ENCODE measurements at places on chromosomes 5 and 9.
A peak's percentile ranks its signal among the peaks of the same experiment; 100 is the strongest.

DNA sequence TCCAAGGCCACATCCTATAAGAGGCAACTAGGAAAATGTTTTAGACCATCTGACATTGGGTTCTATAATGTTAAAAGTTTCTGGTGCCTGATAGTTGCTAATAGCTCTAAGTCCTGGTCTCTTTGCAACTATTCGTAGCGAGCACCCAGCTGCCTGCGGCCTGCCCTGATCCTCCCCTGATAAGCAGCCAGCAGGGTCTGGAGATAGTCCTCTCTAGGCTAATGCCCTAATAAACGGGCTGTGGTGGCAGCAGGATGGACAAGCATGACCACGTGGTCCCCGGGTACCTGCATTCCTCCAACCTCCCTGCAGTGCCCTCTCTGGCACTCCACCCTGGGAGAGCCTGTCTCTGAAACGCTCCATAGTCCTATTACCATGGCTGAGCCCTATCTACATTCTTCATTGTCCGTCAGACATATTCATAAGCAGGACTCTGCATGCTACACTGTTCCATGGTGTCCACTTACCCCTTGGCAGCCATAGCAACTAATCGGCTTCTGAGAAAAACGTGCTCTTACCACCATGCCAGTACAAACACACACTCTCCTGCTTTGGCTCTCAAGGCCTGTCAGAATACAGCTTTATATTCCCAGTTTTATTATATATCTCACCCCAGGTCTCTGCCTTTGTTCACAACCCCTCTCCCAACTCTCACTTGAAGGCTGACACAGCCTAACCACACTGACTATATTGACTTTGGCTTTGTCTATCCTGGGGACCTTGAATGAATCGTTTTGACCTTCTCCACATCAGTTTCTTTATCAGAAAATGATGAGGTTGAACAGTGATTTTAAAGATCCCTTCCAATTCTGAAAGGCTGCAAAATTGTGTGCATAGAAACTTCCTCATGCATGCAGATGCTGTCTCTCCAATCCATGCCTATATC, 49.9 kb upstream of the DAPK1 start:
- DNase-seq, result no peak

DNA sequence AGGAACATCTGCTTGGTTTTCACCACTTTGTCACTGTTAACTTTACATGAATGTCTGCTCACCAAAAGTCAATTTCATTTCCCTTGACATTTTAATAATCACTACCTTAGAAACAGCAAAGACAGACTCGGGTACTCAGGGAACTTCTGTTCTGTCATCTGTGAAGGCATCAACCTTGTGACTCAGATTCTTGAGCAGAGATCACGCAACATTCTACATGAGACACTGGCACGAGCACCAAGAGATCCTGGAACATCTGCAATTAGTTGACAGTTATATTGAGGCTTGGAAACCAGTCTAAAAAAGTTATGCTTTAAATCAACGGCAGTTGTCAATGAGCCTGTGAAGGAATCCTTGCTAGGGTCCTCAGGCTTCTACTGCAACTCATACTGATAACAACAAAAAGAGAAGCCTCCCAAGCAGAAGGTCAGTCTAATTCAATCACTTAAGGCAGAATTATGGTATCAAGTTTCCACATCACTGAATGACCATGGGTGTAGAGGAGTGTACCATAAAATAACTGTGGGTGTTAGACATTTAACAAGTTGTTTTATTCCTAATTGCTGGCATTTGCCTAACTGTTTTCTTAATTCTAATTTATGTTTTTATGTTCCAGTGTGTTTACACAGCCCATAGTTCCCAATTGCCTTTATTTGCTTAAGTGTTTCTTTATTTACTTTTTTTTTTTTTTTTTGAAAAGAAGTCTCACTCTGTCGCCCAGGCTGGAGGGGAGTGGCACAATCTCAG, 3.3 kb upstream of the PBX3 start:
- no peak for DNase-seq

DNA sequence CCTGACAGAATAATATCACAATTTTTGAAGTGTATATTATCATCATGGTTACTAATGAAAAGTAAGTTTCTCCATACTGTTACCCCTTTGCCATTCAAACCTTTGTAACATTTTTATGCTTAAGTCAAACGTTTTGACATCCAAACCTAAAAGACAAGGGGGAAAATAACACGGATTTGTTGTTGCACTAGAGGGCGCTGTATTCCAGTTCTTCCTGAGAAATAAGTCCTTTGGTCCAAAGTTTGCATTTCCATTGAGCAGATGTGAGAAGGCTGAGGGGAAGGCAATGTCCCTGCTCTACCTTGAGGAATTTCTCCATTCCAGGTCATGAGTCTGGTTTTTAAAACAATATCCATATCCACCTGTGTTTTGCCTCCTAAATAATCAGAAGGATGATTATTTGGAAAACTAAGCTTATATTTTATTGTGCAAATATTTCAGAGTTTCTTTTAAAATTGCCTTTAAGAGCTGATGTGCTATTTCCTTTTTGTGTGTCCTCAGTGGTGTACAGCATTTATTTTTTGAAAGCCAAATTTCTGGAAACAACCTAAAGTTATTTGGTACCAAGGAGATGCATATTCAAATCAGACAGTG, 9.7 kb downstream of the LECT2 start:
- peak; percentile 60 for DNase-seq

GRCh38 chr9:18800579-18800978, 232.4 kb downstream of the SAXO1 start:
- no peak for DNase-seq

GRCh38 chr9:134167530-134167931, 3.2 kb upstream of the RNU6ATAC start:
- no peak for DNase-seq

GRCh38 chr5:119269061-119269944, 86.5 kb upstream of the TNFAIP8 start:
- DNase-seq, result peak; percentile 17

DNA sequence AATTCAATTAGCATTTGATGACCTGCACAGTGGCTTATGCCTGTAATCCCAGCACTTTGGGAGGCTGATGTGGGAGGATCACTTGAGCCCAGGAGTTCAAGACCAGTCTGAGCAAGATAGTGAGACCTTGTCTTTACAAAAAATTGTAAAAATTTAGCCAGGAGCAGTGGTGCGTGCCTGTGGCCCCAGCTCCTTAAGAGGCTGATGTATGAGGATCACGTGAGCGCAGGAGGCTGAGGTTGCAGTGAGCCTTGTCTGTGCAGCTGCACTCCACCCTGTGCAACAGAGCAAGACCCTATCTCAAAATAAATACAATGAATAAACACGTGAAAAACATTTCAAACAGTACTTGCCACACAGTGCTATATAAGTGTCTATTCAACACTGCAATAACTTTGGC, 4.2 kb downstream of the ABCA1 start:
- DNase-seq, result no peak

- DNase-seq, result no peak
These were observed 1209.3 kb upstream of the C9orf72 start for GRCh38 chr9:28782630-28783029.

Measured in HAP-1 (cell line).